ENCODE measurements at places on chromosomes 13 and 19.

DNA sequence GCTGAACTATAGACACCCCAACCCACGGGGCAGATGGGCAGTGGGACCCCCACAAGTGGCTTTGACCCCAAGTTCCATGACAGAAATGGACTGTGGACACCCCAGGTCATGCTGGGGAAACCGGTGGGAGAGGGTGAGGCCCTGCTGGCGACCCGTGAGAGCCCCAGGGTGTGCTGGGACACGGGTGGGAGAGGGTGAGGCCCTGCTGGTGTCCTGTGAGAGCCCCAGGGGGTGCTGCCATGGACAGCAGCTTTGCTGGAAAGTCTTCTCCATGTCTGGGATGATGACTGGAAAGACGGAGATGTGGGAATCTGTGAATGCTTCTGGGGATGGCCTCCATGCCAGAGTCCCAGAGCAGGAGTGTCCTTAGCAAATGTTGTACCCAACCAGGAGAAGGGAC, 148.4 kb downstream of the URI1 start:
- DNase-seq, result no peak

- DNase-seq, result no peak
These were observed 31.1 kb downstream of the NFIC start for GRCh38 chr19:3397266-3398022.

DNA sequence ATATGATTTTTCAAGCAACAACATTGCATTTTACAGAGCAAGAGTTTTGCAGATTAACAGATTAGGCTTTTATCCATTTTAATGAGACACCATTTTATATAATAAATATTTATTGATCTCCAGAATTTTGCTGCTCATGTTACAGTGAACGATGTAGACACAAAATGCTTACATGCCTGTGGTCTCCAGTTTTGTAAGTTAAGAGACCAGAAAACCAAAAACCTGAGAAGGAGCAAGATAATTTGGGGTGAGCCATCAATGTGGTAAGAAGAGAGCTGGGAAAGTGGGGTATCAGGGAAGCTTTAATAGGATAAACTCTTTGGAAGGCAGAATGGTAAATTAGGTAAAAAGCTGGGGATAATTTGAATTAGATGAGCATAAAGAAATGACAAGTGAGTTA, 2100.5 kb upstream of the PCDH20 start:
- DNase-seq, result no peak

GRCh38 chr13:112229445-112229844, 146.7 kb upstream of the SPACA7 start:
- DNase-seq, result no peak

Measured in stimulated activated CD8-positive, alpha-beta memory T cell treated with anti-CD3 and anti-CD28 coated beads, Interleukin-4, amount 100 ng/mL, for 24 hours (primary cell).